Heart right ventricle (tissue), 16 donors: ENCODE measurements at places on chromosomes 5 and 9. TPM values are rescaled to one million over a fixed set of nuclear protein-coding genes. Genes with fewer than 3 reads are reported as not detected.

The ZDHHC11B gene
- total RNA-seq = 9.9 TPM

The DMRT2 gene
- not detected for total RNA-seq

The CA9 gene
- not detected for total RNA-seq

- no peak for DNase-seq
Observed at GRCh38 chr5:122532035-122532434, 220.0 kb downstream of the SNCAIP start.

DNA sequence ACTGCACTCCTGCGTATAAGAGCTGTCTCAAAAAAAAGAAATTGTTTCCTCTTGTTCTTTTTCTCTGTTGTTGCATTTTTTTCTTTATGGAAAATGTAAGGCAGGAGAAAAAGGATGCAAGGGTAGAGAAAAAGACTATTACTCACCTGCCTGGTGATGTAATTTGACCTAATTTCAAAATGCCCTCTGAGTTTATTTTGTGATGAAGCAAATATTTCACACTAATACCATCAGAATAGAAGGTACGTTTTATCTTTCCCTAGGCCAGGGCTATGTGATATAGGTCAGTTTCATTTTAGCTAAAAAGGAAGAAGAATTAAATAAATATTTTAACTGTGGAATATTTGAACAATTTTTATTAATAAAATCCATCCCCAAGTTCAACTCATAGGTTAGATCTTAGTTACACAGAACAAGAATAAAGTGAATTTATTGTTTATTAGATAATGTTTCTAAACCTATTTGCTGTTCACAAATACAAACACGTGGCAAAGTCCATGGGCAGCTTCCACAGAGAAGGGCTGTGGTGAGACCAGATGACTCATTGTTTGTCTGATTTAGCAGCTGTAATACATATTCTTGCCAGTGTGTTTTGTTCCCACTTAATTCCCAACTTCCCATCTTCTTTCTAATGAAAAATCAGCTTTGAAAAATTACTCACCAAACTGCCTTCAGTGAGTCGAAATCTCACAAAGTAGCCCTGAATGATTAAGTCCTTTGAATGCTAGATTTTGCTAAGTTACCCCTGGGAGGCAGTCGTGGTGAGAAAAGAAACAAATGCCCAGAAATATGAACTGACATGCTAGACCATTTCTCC is 52.8 kb upstream of the CCDC112 start:
- no peak for DNase-seq

- DNase-seq = no peak
Observed at GRCh38 chr9:132042324-132042723, 37.3 kb downstream of the MED27 start.
